ENCODE measurements at places on chromosomes 11 and 22. TPM values are rescaled to one million over a fixed set of nuclear protein-coding genes. Genes with fewer than 3 reads are reported as not detected.

PARVG gene
- polyA plus RNA-seq = not detected

GDPD4 gene
- not detected for polyA plus RNA-seq

NXPE2 gene
- 0.09 TPM for polyA plus RNA-seq

MADD gene
- 9.3 TPM for polyA plus RNA-seq

SLC22A25 gene
- not detected for polyA plus RNA-seq

OR51B4 gene
- not detected for polyA plus RNA-seq

TMEM151A gene
- 0.05 TPM for polyA plus RNA-seq

NEU3 gene
- polyA plus RNA-seq = 8.2 TPM

SCGB1A1 gene
- polyA plus RNA-seq = not detected

MPPED2 gene
- not detected for polyA plus RNA-seq

OR4A47 gene
- polyA plus RNA-seq = not detected

TSPO gene
- polyA plus RNA-seq = 155 TPM

CLCF1 gene
- 2.7 TPM for polyA plus RNA-seq

IL18 gene
- 161 TPM for polyA plus RNA-seq

NRIP3 gene
- polyA plus RNA-seq = 1.0 TPM

CD3G gene
- polyA plus RNA-seq = not detected

TLCD5 gene
- polyA plus RNA-seq = 4.0 TPM

KLHL35 gene
- 1.0 TPM for polyA plus RNA-seq

IFITM10 gene
- polyA plus RNA-seq = 0.14 TPM

OR52E6 gene
- not detected for polyA plus RNA-seq

C11orf68 gene
- 18.4 TPM for polyA plus RNA-seq

GANAB gene
- 211 TPM for polyA plus RNA-seq

ANO5 gene
- 0.01 TPM for polyA plus RNA-seq

MYBPC3 gene
- not detected for polyA plus RNA-seq

LAYN gene
- polyA plus RNA-seq = 5.1 TPM

ARHGAP8 gene
- polyA plus RNA-seq = 26.0 TPM

PTGDR2 gene
- polyA plus RNA-seq = not detected

NAGA gene
- 17.0 TPM for polyA plus RNA-seq

FXYD6 gene
- not detected for polyA plus RNA-seq

EHF gene
- polyA plus RNA-seq = 64.1 TPM

EMID1 gene
- polyA plus RNA-seq = not detected

VWCE gene
- polyA plus RNA-seq = 0.14 TPM

SCGB1D2 gene
- polyA plus RNA-seq = not detected

OR52A5 gene
- polyA plus RNA-seq = not detected

TRIM77 gene
- polyA plus RNA-seq = not detected

ELF5 gene
- polyA plus RNA-seq = not detected

NEFH gene
- 0.06 TPM for polyA plus RNA-seq

YAP1 gene
- polyA plus RNA-seq = 125 TPM

DRD4 gene
- not detected for polyA plus RNA-seq

CCDC87 gene
- polyA plus RNA-seq = 0.09 TPM

LRRC74B gene
- polyA plus RNA-seq = not detected

BAIAP2L2 gene
- 2.3 TPM for polyA plus RNA-seq

OR2AT4 gene
- polyA plus RNA-seq = not detected

PATZ1 gene
- polyA plus RNA-seq = 3.4 TPM

NPAT gene
- 6.1 TPM for polyA plus RNA-seq

HOATZ gene
- not detected for polyA plus RNA-seq

TREH gene
- polyA plus RNA-seq = not detected

YPEL4 gene
- not detected for polyA plus RNA-seq

HEPN1 gene
- polyA plus RNA-seq = not detected

VSIG2 gene
- polyA plus RNA-seq = not detected

UPK3A gene
- polyA plus RNA-seq = not detected

MN1 gene
- 2.2 TPM for polyA plus RNA-seq

OR8G5 gene
- not detected for polyA plus RNA-seq

CBX7 gene
- polyA plus RNA-seq = 1.6 TPM

SCT gene
- not detected for polyA plus RNA-seq

NPAS4 gene
- not detected for polyA plus RNA-seq

APOA4 gene
- not detected for polyA plus RNA-seq

GSTP1 gene
- polyA plus RNA-seq = 1,575 TPM

VPS11 gene
- polyA plus RNA-seq = 18.9 TPM
